ENCODE measurements at places on chromosomes 4 and X.

GRCh38 chr4:150401083-150401687, 180.8 kb upstream of the MAB21L2 start:
- H3K27me3 ChIP-seq = no peaks in the 10 kb centered on the region
- H3K36me3 ChIP-seq = no peaks in the 10 kb centered on the region
- H3K4me3 ChIP-seq = no peak overlapping the region
- no peak overlapping the region for H3K27ac ChIP-seq
- DNase-seq = no peak

- H3K36me3 ChIP-seq = no peaks in the 10 kb centered on the region
- no peak overlapping the region for H3K27ac ChIP-seq
- no peaks in the 10 kb centered on the region for H3K4me1 ChIP-seq
- no peak for DNase-seq
- no peak overlapping the region for H3K4me3 ChIP-seq
- H3K27me3 ChIP-seq = no peaks in the 10 kb centered on the region
Observed at GRCh38 chr4:142778900-142779299, 67.2 kb downstream of the INPP4B start.

- H3K4me1 ChIP-seq = no peaks in the 10 kb centered on the region
- no peak overlapping the region for H3K4me3 ChIP-seq
- H3K27ac ChIP-seq = no peak overlapping the region
- H3K36me3 ChIP-seq = no peaks in the 10 kb centered on the region
- no peaks in the 10 kb centered on the region for H3K27me3 ChIP-seq
Observed at GRCh38 chrX:51747671-51748070, 4.4 kb downstream of the GSPT2 start.

DNA sequence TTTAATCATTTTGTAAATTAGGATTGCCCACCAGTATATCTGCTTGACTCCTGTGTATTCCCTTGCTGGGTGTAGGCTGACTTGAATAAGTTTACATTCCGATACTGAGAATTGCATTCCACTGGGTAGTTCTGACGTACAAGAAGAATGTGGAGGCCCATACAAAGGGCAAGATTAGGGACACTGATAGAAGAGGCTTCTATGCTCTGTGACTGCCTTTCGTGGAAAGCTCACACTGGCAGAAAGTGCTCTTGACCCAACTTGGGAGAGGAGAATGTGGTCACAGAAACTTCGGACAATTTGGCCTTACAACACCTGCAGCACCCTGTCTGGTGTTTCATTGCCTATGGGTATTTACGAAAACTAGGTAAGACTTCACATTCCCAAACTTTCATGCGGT, 126.3 kb downstream of the RAPGEF2 start:
- H3K27me3 ChIP-seq = no peaks in the 10 kb centered on the region

DNA sequence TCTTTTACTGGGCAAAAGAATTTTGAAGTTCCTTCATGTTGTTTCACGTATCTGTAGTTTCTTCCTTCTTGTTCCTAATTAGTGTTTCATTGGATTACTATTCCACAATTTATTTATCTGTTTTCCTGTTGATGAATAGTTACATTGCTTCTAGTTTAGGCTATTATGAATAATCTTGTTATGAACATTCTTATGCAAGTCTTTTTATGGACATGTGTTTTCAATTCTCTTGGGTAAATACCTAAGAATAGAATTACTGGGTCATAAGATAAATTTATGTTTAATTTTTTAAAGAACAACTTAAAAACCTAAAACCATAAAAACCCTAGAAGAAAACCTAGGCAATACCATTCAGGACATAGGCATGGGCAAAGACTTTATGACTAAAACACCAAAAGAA, 70.9 kb upstream of the RXFP1 start:
- no peaks in the 10 kb centered on the region for H3K36me3 ChIP-seq
- no peak overlapping the region for H3K27ac ChIP-seq
- no peak overlapping the region for H3K4me3 ChIP-seq
- no peaks in the 10 kb centered on the region for H3K4me1 ChIP-seq

DNA sequence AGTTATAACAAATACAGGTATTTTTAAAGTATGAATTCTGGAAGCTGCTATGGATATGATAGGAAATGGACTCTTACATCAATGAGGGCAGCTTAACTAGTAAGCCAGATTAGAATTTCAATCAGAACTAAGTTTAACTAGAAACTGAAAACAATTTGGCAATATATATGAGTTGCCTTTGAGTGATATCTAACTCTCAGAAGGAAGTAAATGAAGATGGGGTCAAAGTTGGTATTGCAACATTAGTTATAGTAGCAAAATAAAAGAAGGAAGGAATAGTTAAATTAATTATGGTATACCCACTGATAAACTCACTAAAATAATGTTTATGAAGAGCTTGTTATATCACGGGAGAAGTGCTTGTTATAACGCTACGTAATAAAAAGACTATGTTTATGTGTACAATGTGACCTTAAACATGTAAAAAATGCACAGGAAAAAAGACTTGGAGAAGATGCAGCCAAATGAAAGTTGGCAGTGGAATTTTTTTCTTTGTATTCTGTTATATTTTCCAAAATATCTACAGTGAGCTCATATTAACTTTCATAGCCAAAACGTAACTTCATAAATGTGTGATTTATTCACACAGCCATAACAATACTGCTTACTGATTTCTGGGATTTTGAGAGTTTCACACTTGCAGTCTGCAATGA, 34.5 kb downstream of the PHKA2 start:
- H3K27ac ChIP-seq = no peak overlapping the region
- H3K4me1 ChIP-seq = no peaks in the 10 kb centered on the region
- H3K27me3 ChIP-seq = no peaks in the 10 kb centered on the region

GRCh38 chr4:24802648-24803047, 7.3 kb downstream of the SOD3 start:
- H3K27ac ChIP-seq = no peak overlapping the region
- no peak overlapping the region for H3K4me3 ChIP-seq
- H3K27me3 ChIP-seq = peaks cover 40% of the 10 kb centered on the region

GRCh38 chrX:9899640-9900111, 67.5 kb upstream of the CLDN34 start:
- no peaks in the 10 kb centered on the region for H3K4me1 ChIP-seq
- H3K27me3 ChIP-seq = no peaks in the 10 kb centered on the region
- H3K4me3 ChIP-seq = no peak overlapping the region
- no peak for DNase-seq
- H3K27ac ChIP-seq = no peak overlapping the region
- H3K36me3 ChIP-seq = no peaks in the 10 kb centered on the region

DNA sequence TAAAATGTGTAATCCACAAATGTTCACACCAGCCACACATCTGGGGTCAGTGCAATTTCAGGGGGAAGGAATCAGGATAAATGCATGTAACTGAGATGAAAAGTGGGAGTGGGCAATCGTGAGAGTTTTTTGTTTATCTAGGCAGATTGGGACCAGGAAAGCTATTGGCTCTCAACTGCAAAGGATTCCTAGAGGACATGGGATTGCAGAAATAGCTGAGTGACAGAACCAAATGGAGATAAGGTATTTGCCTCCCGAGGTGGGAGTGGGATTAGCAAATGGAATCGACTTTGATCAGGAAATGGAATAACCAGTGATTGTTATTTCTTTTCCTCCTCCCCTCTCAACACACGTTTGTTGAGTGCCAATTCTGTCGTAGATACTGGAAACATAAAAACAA, 38.9 kb upstream of the GJB1 start:
- no peaks in the 10 kb centered on the region for H3K27me3 ChIP-seq
- no peaks in the 10 kb centered on the region for H3K36me3 ChIP-seq
- H3K4me1 ChIP-seq = peaks cover 17% of the 10 kb centered on the region
- DNase-seq = no peak
- H3K4me3 ChIP-seq = no peak overlapping the region
- no peak overlapping the region for H3K27ac ChIP-seq

GRCh38 chr4:38624311-38624710, 39.7 kb upstream of the KLF3 start:
- DNase-seq = no peak
- no peak overlapping the region for H3K27ac ChIP-seq
- no peaks in the 10 kb centered on the region for H3K36me3 ChIP-seq
- no peaks in the 10 kb centered on the region for H3K27me3 ChIP-seq

- no peak overlapping the region for H3K27ac ChIP-seq
- no peak overlapping the region for H3K4me3 ChIP-seq
- H3K4me1 ChIP-seq = no peaks in the 10 kb centered on the region
- no peaks in the 10 kb centered on the region for H3K27me3 ChIP-seq
- no peaks in the 10 kb centered on the region for H3K36me3 ChIP-seq
Observed at GRCh38 chr4:77347351-77347966, 190.5 kb downstream of the CCNG2 start.

DNA sequence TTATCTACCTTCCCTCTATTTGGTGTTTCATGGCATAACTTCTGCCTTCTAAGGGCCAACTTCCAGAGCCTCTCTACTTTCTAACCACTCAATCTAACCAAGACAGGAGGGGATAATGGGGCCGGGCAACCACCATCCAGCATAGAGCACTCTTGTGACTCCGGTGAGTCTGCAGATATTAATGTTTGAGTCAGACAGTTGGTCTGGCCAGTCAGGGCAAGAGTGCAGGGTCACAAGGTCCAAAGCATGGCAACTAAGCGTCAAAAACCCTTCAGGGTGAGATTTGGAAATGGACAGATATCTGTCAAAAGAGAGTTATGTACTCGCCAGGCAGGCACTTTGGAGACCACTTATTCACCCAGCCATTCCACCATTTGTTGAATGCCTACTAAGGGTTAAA, 105.0 kb downstream of the PALLD start:
- no peak overlapping the region for H3K27ac ChIP-seq
- no peak for DNase-seq
- H3K27me3 ChIP-seq = no peaks in the 10 kb centered on the region
- H3K4me1 ChIP-seq = no peaks in the 10 kb centered on the region
- no peak overlapping the region for H3K4me3 ChIP-seq
- no peaks in the 10 kb centered on the region for H3K36me3 ChIP-seq

DNA sequence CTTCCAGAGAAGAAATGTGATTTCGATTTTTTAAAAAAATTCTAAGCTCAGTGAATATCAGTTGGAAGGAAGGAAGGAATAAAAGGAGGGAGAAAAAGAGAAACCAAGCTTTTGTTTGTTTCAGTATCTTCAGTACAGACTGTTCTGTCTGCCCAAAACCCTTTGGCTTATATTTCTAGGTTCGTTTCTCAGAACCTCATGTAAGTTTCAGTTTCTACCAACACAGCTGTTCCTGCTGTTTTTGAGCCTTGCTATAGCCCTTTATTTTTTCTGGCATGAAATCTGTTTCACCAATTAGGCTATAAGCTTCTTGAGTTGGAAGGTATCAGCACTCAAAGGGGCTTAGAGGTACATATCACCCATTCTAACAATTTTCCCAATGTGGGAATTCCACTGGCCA, 157.9 kb downstream of the GBA3 start:
- no peak overlapping the region for H3K4me3 ChIP-seq
- DNase-seq = no peak
- H3K36me3 ChIP-seq = no peaks in the 10 kb centered on the region
- H3K4me1 ChIP-seq = no peaks in the 10 kb centered on the region
- no peaks in the 10 kb centered on the region for H3K27me3 ChIP-seq
- no peak overlapping the region for H3K27ac ChIP-seq

- peaks cover 17% of the 10 kb centered on the region for H3K4me1 ChIP-seq
- H3K36me3 ChIP-seq = no peaks in the 10 kb centered on the region
- no peaks in the 10 kb centered on the region for H3K27me3 ChIP-seq
- no peak overlapping the region for H3K4me3 ChIP-seq
- H3K27ac ChIP-seq = peak overlapping the region; percentile 16
- DNase-seq = no peak
Observed at GRCh38 chrX:66046612-66047235, 6.8 kb upstream of the VSIG4 start.

DNA sequence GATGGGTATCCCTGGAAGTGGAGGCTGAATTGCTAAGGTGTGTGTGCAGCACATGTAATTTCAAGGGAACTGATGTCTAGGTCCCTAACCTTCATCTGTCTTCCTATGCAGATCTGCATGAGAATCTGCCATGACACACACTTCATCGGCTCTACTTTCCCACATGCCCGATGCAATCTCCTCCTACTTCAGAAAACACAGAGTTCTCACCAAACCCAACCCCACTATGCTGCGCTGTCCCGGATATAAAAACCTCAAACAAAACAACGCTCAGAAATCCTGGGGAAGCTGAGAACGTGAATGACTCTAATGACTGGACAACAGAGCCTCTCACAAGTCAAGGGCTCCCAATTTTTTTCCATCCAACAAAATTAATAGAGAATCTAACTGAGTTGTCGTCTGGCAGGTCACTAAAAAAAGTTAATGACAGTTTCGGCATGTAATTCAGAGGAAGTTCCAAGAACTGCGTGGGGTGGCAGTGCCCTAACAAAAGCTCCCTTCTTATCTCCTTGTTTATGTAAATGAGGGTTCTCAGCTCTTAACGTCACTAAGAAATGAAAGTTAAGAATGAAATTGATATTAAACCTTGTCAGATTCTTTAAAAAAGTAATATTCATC, 39.0 kb downstream of the STX18 start:
- no peak overlapping the region for H3K4me3 ChIP-seq
- no peaks in the 10 kb centered on the region for H3K27me3 ChIP-seq
- DNase-seq = no peak
- peaks cover 8% of the 10 kb centered on the region for H3K4me1 ChIP-seq

- no peak for DNase-seq
- H3K4me3 ChIP-seq = no peak overlapping the region
- H3K4me1 ChIP-seq = peaks cover 12% of the 10 kb centered on the region
- H3K36me3 ChIP-seq = no peaks in the 10 kb centered on the region
Observed at GRCh38 chr4:24513718-24514117, 70.6 kb downstream of the DHX15 start.

GRCh38 chr4:149553959-149554520, 261.6 kb downstream of the IQCM start:
- H3K27me3 ChIP-seq = no peaks in the 10 kb centered on the region
- DNase-seq = no peak
- H3K4me3 ChIP-seq = no peak overlapping the region
- H3K27ac ChIP-seq = no peak overlapping the region

DNA sequence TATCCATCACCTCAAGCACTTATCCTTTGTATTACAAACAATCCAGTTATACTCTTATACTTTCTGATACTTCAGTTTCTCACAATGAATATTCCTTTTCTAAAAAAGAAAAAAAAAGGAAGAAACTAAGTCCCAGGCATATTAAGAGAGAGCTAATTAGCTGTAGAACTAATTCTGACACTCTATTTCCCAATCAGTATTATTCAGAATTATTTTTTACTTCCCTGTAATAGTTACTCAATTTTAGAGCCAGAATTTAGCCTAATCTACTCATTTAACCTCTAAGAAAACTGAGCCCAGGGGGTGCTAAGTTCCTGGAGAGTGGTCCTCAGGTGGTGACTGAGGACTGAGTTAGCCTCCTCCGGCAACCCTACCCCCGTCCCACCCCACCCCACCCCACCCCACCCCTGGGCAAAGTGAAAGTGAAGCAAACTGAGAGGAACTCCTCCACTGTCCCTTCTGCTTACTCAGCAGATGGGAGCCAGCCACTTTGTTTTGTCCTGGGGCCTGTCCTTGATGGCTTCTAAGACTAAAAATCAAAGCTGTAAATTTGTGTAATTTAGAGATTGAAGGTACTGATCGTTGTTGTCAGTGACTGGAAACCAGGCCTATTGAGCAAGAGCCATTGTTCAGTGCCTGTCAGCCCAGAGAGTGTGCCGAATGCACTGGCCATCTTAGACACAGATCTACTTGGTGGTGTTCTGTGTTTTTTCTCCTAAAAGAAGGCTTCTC, 162.1 kb downstream of the CBR4 start:
- DNase-seq = no peak
- H3K27me3 ChIP-seq = no peaks in the 10 kb centered on the region
- H3K27ac ChIP-seq = peak overlapping the region; percentile 75
- H3K4me1 ChIP-seq = peaks cover 50% of the 10 kb centered on the region
- H3K4me3 ChIP-seq = no peak overlapping the region
- peaks cover 3% of the 10 kb centered on the region for H3K36me3 ChIP-seq

- no peaks in the 10 kb centered on the region for H3K4me1 ChIP-seq
- no peak overlapping the region for H3K27ac ChIP-seq
- H3K27me3 ChIP-seq = no peaks in the 10 kb centered on the region
- no peak for DNase-seq
- H3K36me3 ChIP-seq = no peaks in the 10 kb centered on the region
Observed at GRCh38 chrX:118254611-118255010, 91.3 kb upstream of the WDR44 start.

All from spleen (tissue), 13 donors.